Upper lobe of left lung (tissue), 6 donors: ENCODE measurements at places on chromosomes 12 and 14.
A peak's percentile ranks its signal among the peaks of the same experiment; 100 is the strongest.

- no peak for DNase-seq
Measured at GRCh38 chr12:65613692-65614091, 210.6 kb upstream of the HMGA2 start.

DNA sequence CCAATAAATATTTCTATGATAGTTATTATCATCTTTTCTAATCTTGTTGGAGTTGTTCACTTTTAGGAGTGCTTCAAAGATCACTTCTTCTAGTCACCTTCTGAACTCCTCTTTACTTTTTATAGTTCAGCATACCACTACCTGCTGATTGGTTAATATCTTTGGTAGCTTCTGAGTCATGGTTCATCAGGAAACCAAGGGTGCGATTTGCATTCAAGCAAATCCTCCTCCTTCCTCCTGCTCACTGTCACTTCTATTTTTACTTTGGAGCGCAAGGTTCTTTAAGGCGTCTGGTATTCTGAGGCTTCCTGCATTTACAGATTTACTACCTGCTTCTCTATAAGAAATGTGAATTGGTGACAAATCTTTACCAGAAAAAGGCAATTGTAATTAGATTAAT is 24.0 kb downstream of the SYT1 start:
- no peak for DNase-seq

DNA sequence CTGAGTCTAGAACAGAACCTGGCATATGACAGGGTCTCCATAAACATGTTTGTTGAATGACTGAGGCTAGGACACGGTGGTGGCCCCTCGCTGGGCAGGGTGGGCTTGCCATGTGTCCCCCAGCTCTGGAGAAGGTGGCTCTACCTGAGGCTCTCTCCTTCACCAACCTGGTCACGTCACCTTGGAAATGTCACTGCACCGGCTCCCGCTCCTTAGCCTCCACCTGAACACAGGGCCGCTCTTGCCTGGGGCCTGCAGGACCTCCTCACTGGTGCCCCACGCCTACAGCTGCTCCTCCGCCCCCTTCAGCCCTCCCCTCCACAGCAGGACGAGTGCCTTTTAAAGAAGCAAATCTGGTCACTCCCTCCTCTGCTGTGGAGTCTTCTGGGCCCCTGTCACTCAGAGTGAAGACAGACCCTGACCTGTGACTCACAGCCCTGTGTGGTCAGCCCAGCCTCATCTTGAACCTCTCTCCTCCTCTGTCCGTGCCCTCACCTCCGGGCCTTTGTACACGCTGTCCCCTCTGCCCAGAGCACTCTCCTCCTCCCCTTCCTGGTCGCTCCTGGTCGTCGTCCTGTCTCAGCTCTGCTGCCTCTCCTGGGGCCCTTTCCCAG is 81.0 kb downstream of the ADGRD1 start:
- DNase-seq = no peak

DNA sequence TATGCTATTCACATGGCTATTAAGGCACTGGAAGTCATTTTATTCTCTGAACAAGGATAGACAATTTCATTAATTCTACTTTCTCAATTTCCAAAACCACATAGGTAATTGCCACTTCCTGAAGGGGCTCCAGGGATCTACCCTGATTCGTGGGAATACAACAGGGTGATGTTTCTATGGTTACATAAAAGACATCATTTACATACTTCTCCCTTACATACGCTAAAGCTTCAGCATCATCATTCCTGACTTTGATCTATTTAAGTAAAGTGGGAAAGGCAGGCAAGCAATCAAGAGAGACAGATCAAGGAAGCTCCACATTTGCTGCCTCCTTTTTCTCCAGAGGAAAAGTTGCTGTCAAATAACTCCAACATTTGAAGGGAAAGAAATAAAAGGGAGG is 118.8 kb upstream of the SINHCAF start:
- DNase-seq = no peak

DNA sequence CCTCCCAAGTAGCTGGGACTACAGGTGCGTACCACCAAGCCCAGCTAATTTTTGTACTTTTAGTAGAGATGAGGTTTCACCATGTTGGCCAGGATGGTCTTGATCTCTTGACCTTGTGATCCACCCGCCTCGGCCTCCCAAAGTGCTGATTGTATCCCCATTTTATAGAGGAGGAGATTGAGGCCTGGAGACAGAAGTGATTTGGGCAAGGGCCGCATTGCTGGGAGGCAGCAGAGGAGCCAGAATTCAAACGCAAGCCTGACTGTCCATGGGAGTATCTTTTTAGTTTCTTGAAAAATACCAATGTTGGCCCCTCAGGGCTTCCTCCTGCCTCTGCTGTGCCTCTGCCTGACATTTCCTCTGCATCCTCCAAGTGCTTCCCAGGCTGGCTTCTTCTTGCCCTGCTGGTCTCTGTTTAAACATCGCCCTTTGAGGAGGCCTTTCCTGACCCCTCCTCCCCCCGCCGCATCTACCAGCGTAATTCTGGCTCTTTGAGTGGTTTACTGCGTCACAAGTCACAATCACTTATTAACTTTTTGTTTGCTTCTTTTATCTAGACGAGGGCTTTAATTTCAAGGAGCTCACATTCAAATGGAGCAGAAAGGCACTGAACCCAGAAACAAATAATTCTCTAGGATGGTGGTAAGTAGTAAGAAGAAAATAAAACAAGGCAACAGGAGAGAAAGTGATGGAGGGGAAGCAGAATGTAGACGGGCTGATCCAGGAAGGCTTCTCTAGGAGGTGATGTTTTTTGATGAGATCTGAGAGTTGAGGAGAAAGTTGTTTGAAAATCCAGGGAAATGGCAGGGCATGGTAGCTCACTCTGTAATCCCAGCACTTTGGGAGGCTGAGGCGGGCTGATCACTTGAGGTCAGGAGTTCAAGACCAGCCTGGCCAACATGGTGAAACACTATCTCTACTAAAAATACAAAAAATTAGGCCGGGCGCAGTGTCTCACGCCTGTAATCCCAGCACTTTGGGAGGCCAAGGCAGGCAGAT is 91.0 kb upstream of the MED13L start:
- DNase-seq = peak; percentile 80

GRCh38 chr14:51867741-51868140 is 7.3 kb downstream of the GNG2 start:
- DNase-seq = no peak

- no peak for DNase-seq
Measured at GRCh38 chr14:104559028-104559803, 20.3 kb upstream of the C14orf180 start.

GRCh38 chr14:24605435-24606190 is 3.9 kb downstream of the GZMH start:
- no peak for DNase-seq

GRCh38 chr12:95705143-95705542 is 85.4 kb downstream of the NTN4 start:
- no peak for DNase-seq

- no peak for DNase-seq
Measured at GRCh38 chr14:93231129-93231979, 24.3 kb downstream of the UBR7 start.

- DNase-seq = no peak
Measured at GRCh38 chr12:31325524-31325875, 450 bp downstream of the SINHCAF start.

GRCh38 chr14:38210587-38211216 is 3.0 kb downstream of the SSTR1 start:
- DNase-seq = peak; percentile 74

DNA sequence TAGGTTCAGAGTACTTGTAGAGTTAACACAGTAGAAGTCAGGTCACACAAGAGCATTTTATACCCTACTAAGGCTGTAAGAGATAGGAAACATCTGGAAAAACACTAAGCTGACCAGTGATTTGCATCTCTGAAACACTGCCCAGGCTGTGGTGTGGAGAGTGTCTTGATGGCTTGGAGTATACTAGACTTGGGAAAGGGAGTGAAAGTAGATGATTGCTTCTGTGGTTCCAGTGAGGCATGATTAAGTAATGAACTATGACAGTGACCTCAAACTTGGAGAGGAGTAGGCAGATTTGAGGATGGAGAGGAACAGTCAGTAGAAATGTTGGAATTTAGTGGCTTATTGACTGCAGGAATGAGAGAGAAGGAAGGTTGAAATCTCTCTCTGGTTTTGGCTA is 201.2 kb downstream of the FLRT2 start:
- no peak for DNase-seq

GRCh38 chr12:102883204-102883799 is 33.7 kb downstream of the PAH start:
- DNase-seq = peak; percentile 87

DNA sequence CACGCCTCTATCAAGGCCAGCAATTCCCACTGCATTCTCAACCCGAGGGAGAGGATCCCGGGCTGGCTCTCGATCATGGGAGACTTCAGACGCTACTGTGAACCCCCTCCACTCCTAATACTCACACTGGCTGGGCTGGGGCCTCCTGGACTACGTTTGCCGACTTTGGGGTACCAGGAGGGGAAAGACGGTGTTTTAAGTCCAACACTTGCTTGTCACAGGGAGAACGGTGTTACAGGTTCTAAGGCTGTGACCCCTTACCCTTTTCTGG is 463 bp downstream of the NACA start:
- DNase-seq = no peak

DNA sequence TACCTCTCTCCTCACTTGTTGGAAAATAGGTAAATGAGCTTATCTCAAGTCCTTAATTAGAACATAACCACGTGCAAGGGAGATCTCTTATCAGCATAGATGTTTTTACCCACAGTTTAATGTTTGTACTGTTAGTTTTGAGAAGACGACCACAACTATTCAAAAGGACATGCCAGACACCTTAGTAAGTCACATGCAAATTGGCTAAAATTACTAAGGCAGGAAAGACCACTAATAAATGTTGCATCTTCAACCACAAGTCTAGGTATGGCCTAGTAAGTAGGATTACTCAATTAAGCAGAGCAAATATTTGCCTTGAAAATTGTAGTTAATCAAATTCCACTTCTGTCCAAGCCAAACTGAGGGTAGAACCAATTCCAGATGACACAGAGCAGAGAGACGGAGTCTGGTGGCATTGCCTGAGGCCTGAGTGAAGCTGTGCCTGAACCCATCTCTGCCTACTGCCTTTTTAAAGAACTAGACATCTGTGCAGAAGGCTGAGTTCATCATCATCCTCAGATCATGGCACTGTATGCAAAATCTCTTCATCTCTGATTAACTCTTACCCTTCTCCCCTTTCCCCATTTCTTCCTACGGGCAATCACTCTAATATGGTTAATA is 29.7 kb upstream of the CHST11 start:
- DNase-seq = no peak
